ENCODE measurements at places on chromosomes 13 and 19. TPM values are rescaled to one million over a fixed set of nuclear protein-coding genes. Genes with fewer than 3 reads are reported as not detected.

Gene CEACAM8
- total RNA-seq = not detected

Gene TEX26
- not detected for total RNA-seq

Gene PPP2R1A
- 156 TPM for total RNA-seq

Gene CYP4F2
- not detected for total RNA-seq

Gene ZNF471
- 0.05 TPM for total RNA-seq

GRCh38 chr19:40642757-40643305 is 41.7 kb downstream of the LTBP4 start:
- no peak for DNase-seq
- H3K36me3 ChIP-seq = no peaks in the 10 kb centered on the region
- no peak overlapping the region for H3K4me3 ChIP-seq
- no peaks in the 10 kb centered on the region for H3K4me1 ChIP-seq
- H3K27me3 ChIP-seq = no peaks in the 10 kb centered on the region
- H3K27ac ChIP-seq = no peak overlapping the region

DNA sequence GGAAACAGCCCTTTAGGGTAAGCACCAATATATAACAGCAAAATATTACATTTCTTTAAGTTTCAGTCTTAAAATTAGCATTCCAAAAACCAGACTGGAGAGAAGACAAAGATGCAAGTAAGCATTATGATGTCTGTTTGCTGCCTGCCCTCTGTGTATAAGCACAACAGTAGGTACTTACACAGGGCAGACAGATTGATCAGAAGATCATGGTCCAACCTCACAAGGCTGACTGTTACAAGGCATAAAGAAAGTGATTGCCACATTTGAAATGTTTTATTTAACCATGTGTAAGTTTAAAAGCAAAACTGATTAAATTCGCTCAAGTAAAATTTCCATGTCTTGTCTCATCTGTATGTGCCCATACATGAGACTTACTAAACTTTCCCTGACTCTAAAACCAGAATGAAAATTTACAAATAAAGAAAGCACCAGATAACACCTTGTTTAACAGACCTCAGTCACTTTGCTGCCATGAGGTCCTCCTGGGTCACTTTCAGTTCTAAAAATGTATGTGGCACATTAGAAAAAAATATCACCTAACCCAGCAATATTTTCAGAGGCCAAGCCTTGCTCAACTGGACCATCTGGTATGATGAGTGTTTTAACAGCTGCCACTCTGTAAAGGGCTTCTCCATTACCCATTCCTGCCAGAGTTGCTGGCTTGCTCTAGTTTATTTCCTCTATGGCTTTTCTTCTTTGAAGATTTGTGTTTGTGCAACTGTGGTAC is 297.0 kb downstream of the RBM26 start:
- H3K36me3 ChIP-seq = no peaks in the 10 kb centered on the region
- no peaks in the 10 kb centered on the region for H3K27me3 ChIP-seq
- no peak overlapping the region for H3K27ac ChIP-seq
- no peak for DNase-seq

DNA sequence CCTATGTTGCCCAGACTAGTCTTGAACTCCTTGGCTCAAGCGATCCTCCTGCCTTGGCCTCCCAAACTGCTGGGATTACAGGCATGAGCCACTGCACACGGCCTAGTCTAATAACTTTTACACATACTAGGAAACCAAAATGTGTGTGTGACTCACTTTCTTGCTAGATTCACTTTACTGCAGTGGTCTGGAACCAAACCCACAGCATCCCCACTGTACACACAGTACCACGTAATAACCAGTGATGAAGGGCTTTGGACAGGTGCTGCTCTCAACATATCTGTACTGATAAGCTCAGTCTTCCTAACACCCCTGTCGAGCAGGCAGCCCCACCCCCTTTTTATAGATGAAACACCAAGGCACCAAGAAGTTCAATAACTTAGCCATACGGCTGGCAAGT is 5.1 kb downstream of the DNMT1 start:
- H3K27ac ChIP-seq = no peak overlapping the region
- no peaks in the 10 kb centered on the region for H3K27me3 ChIP-seq
- H3K4me3 ChIP-seq = no peak overlapping the region
- H3K4me1 ChIP-seq = peaks cover 17% of the 10 kb centered on the region
- H3K36me3 ChIP-seq = peaks cover 10% of the 10 kb centered on the region
- no peak for DNase-seq

GRCh38 chr13:23339225-23339624 is 94.3 kb downstream of the SACS start:
- no peaks in the 10 kb centered on the region for H3K4me1 ChIP-seq
- no peak overlapping the region for H3K27ac ChIP-seq
- no peaks in the 10 kb centered on the region for H3K36me3 ChIP-seq
- no peak for DNase-seq
- no peak overlapping the region for H3K4me3 ChIP-seq

DNA sequence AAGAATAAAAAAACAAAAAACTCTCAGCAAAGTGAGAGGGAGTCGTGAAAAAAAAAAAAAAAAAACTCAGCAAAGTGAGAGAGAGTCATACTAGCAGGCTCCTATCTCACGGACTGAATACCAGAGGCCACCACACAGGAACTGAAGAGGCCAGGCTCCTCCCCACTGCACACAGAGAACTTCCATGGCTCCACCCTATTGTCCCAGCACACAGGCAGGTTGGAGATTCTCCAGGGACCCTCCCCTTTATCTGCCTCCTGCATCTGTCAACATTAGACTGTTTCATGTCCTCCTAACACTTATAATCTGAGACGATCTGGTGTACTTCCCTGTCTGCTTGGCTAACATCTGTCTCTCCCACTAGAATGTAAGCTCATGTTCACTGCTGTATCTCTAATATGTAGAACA is 37.0 kb upstream of the FARP1 start:
- H3K27me3 ChIP-seq = no peaks in the 10 kb centered on the region
- no peaks in the 10 kb centered on the region for H3K36me3 ChIP-seq
- DNase-seq = no peak
- H3K4me1 ChIP-seq = no peaks in the 10 kb centered on the region
- H3K4me3 ChIP-seq = no peak overlapping the region
- H3K27ac ChIP-seq = no peak overlapping the region

DNA sequence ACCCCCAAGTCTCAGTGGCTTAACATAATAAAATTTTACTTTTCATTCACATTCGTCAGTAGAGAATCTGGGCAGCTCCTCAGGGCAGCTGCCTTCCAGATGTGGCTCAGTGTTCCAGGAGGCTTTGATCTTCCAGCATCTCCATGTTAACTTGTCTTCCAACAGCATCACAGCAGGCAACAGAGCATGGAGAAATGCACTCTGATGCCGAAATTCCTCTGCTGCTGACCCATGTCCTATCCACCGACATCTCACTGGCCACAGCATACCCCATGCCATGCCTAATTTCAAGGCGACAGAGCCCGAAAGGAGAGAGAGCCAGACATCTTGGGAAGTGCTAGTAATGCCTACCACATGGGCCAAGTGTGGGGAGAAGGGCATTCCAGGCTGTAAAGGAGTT is 64.9 kb upstream of the MEDAG start:
- H3K4me1 ChIP-seq = no peaks in the 10 kb centered on the region
- no peaks in the 10 kb centered on the region for H3K27me3 ChIP-seq
- H3K27ac ChIP-seq = no peak overlapping the region

DNA sequence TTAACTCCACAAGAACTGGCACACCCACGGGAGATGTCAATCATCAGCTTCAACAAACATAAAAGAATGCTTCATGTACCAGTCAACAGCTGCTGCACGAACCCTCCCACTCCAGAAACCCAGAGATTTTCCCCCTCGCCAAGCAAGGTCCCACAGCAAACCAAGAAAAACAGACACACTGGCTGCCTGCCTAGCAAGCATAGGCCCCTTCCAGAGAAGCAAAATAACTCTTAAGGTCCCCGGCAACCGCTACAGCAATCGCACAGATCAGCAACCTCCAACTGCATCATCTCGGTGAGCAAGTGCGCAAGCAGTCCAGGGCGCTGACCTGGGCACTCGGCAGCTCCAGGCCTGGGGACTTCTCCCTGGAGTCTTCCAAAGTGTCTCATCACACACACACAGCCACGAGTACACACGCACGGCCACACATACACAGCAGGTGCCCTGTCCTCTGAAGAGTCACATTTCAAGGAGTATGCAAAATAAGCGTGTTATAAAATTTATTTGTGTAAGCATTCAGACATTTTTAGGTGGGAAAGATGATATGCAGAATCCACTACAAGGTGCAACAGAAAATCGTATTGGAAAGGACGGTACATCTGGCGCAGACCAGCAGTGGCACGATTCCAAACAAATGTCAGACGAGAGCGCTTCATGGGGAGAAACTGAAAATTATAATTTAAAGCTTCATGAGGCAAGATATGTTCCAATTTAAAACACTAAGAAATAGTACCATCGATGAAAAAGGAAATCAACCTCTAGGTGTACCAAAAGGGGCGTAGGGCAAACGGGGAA is 125.0 kb downstream of the STK24 start:
- no peak overlapping the region for H3K27ac ChIP-seq
- DNase-seq = no peak
- H3K4me3 ChIP-seq = no peak overlapping the region

GRCh38 chr19:49326165-49326704 is 1.2 kb upstream of the SLC6A16 start:
- DNase-seq = no peak
- H3K4me3 ChIP-seq = no peak overlapping the region
- H3K27ac ChIP-seq = no peak overlapping the region
- H3K27me3 ChIP-seq = no peaks in the 10 kb centered on the region
- H3K4me1 ChIP-seq = peaks cover 4% of the 10 kb centered on the region
- peaks cover 14% of the 10 kb centered on the region for H3K36me3 ChIP-seq

- H3K4me3 ChIP-seq = no peak overlapping the region
- no peaks in the 10 kb centered on the region for H3K36me3 ChIP-seq
- no peaks in the 10 kb centered on the region for H3K27me3 ChIP-seq
- no peak for DNase-seq
Observed at GRCh38 chr19:20928371-20928770, 5.3 kb downstream of the ZNF85 start.

- DNase-seq = peak; percentile 67
- H3K27me3 ChIP-seq = no peaks in the 10 kb centered on the region
- no peak overlapping the region for H3K4me3 ChIP-seq
- H3K4me1 ChIP-seq = no peaks in the 10 kb centered on the region
- no peak overlapping the region for H3K27ac ChIP-seq
- H3K36me3 ChIP-seq = no peaks in the 10 kb centered on the region
Observed at GRCh38 chr13:110116072-110116487, 190.9 kb downstream of the COL4A1 start.

All from naive thymus-derived CD4-positive, alpha-beta T cell (primary cell).